ENCODE measurements at places on chromosomes 4 and X.

DNA sequence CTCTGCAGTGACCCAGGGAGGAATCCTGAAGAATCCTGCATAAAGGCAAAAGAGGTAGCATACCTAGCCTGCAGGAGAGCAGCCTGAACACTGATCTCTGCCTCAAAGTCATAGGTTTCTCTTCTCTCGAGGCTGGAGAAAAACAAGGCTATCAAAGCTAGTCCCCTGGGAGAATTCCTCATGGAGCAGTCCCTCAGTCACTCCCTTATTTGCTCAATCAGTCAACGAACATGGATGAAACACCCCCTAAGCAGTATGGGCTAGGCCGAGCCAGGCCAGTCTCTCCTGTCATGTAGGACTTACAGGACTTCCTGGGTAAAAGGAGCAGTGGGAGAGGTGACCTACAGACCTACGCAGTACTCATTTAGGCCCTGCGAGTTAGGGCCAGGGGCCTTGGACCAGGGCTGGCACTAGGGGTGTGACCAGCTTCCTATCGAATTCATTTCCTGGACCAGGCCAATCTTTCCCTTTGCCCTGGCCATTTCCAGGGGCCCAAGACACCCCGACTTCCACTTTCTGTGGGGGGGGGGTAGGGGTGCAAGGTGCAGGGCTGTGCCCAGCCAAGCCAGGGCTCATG lies 164.1 kb downstream of the EFNB1 start:
- DNase-seq, result no peak

- DNase-seq, result no peak
Observed at GRCh38 chr4:108117418-108118182, 51.1 kb downstream of the LEF1 start.

DNA sequence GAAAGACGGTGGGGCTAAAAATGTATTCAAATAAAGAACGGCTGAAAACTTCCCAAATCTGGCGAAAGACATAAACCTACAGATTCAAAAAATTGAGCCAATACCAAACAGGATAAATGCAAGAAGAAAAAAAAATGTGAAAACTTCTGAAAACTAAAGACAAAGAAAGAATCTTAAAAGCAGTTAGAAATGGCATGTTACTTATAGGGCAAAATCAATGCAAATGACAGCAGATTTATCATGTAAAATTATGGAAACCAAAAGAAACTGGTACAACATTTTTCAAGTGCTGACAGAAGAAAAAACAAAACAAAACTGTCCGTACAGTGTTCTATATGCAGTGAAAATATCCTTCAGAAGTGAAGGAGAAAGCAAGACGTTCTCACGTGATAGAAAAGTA lies 239.0 kb downstream of the PDGFC start:
- DNase-seq, result no peak

DNA sequence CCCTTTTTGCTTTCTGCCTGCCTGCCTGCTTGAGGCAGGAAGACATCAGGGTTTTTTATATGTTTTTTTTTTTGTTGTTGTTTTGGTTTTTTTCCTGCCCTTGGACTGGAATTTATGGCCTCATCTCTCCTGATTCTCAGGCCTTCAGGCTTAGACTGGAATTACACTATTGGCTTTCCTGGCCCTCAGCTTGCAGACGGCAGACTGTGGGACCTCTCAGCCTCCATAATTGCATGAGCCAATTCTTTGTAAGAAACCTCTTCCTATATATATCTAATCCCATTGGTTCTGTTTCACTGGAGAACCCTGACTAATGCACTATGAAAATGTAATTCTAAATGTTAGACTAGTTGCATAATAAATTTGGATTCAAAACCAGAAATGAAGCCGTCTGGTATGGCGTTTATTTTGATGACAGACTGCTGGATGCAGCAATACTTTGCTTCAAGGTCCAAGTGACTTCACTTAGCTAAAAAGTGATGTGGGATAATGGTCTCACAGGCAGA lies 59.0 kb downstream of the SEL1L3 start:
- no peak for DNase-seq

- peak; percentile 6 for DNase-seq
Observed at GRCh38 chr4:86338521-86338920, 21.3 kb downstream of the MAPK10 start.

GRCh38 chr4:76251441-76252270 lies at the start of gene FAM47E:
Gene FAM47E, plus strand, starts transcription at chr4:76251721. Its CDS starts 26 bp downstream, at chr4:76251747.
- DNase-seq, result peak; percentile 14

- no peak for DNase-seq
Observed at GRCh38 chr4:12933760-12934221, 550.3 kb downstream of the RAB28 start.

GRCh38 chr4:150032541-150032940 lies 45.7 kb upstream of the DCLK2 start:
- DNase-seq, result peak; percentile 13

- DNase-seq, result peak; percentile 63
Observed at GRCh38 chr4:128639541-128640270, 169.8 kb upstream of the JADE1 start.

DNA sequence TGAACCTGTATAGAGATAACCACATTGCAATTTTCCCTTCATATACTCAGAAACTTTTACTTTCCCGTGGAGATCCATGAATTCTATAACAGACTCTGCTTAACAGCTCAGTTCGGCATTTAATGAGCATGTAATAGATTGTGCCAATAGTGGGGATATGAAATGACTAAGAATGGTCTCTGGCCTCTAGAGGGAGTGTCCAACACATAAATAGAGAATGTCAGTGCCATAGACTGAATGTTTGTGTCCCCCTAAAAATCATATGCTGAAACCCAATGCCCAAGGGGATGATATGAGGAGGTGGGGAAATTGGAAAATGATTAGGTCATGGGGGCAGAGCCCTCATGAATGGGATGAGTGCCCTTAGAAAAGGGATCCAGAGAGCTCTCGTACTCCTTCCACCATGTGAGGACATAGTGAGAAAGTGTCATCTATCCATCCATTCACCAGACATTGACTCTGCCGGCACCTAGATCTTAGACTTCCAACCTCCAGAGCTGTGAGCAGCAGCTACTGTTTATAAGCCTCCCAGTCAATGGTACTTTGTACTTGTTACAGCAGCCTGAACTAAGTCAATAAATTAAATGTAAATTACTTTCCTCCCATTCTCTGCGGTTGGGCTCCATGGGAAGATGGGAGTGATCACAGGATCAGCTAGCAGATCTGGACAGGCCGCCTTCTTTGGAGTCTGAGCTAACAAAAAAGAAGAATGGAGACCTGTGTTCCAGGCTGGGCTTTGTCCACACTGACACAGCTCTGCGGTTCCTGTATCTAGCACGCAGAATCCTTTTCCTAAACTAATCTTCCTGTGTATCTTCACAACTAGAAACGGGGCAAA lies 28.1 kb upstream of the HPSE start:
- peak; percentile 34 for DNase-seq

DNA sequence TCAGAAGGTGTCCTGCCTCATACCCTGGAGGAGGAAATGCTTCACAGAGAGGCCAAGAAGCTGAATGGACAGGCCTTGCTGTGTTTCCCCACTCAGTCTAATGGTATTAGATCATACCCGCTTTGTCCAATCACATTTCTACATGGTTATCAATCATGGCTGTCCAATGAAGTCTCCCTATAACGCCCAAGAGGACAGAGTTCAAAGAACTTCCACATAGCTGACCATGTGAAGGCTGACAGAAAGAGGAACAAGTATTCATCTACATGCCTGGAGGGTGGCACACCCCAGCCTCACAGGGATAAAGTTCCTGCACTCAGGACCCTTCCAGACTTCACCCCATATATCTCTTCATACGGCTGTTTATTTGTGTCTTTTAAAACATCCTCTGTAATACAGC lies 123.4 kb downstream of the MANBA start:
- no peak for DNase-seq

DNA sequence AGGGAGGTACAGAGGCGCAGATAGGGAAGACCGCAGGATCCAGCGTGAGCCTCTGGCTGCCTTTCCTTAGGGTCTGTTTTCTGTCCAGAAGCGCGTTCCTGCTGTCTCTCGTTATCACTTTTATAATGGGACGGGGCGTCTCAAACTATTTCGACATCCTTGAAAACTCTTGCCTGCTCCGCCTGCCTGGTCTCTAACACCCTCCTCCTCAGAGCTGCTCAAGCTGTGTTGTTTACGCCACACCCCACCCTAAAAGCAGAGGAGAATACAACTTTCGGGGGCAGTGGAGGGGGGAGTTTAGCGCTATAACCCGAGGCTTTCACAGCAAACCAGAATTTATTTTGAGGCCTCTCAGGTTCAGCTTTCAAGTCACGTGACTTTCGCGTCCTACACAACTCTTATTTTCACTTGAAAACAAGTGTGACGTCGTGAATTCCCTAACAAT lies 646 bp upstream of the FAM3A start:
- peak; percentile 48 for DNase-seq

GRCh38 chr4:3607690-3608552 lies 75.7 kb upstream of the LRPAP1 start:
- no peak for DNase-seq

DNA sequence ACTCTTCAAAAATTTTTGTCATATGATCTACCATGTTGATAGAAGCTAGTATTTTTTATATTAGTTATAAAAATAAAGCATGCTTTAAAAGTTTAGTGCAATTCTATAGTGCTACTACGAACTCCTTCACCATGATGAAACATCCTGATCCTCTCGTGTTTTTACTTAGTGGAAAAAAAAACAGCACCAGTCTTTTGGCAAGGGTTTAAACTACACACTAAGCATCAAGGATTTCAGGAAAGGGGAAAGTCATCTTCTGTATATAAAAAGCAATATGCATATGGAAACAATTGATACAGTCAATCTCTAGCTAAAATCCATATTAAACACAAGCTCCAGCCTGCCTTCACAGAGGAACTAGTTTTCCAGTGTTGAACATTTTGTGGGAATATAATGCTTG lies 18.7 kb downstream of the CHM start:
- no peak for DNase-seq

DNA sequence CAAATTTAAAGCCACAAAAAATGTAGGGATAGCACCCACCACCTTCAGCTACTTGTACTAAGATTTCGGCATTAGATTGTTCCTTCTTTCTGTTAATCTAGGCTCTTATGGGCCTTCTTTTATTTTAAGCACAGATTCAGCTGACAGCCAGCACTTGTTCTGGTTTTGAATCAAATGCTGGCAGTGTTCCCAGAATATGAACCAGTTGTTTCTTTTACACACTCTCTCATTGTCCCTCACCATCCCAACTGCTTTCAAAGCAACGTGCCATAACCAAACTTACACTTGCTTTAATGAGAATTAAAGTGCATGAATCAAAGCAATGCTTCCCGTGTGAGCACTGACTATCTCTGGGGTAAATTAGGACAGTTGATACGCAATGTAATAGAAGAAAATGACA lies 744.5 kb upstream of the FAM241A start:
- peak; percentile 78 for DNase-seq

DNA sequence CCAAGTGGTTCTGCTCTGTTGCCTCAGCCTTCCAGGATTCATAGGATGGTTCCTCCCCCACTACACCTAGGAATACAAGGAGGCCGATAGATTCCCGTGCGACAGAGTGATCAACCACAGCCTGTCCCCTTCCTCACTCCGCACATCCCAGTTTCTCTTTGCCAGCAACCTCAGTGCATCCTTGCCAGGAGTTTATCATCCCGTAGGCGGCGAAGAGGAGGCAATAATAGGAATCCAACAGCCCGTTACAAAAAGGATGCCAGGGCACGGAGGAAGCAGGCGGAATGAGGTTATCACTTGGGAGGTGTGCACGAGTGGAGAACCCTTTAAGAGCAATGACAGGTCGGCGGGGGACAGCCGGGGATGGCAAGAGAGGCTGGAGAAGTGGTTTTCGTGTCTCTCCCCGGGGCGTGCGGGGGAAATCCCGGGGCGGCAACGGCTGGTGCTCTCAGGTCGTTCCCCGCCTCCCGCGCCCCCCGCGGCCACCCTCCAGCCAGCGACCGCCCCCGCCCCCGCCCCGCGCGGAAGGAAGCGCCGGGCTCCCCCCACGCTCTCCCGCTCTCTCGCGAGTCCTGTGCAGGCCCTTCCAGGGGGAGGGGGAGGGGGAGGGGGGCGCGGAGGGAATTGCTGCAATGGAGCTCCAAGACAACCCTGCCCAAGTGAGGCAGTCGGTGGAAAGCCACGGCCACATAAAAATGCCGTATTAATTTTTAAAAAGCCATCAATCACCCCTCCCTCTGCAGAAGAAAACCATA lies 1.6 kb downstream of the PPP3CA start:
- peak; percentile 60 for DNase-seq

GRCh38 chr4:6259886-6260285 lies 9.8 kb upstream of the WFS1 start:
- no peak for DNase-seq

GRCh38 chr4:185144601-185145240 lies 1.7 kb downstream of the SLC25A4 start:
- no peak for DNase-seq

- DNase-seq, result peak; percentile 63
Observed at GRCh38 chr4:175412161-175412560, 399.9 kb downstream of the GPM6A start.

DNA sequence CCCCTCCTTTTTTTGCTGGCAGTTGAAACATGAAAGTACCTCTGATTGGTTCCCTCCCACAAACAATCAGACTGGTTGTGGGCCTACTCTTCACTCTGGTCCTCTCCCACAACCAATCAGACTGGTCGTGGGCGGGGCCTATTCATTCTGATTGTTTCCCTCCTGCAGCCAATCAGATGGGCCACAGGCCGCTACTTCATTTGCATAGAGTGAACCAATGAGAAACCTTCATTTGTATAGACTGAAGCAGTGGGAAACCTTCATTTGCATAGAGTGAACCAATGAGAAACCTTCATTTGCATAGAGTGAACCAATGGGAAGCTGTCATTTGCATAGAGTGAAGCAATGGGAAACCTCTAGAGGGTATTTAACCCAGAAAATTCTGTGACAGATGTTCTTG lies 55.2 kb downstream of the TRMT44 start:
- DNase-seq, result no peak

DNA sequence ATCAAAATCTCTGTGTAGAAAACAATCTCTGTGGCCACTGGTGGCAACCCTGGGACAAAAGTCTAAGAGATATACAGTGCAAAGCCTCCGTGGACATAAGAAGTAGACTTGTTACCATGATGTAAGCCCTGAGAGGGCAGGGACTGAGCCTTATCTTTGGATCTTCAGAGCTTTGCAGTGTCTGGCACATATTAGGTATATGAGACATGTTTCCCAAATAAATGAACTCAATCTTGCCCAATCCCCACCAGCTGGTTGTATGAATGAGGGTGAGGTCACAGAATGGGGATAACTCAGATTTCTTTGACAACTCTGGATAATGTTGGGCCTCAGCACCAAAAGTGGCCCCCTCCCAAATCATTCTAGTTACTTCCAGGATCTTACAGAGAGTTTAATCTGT lies 511.4 kb upstream of the DIPK2B start:
- peak; percentile 74 for DNase-seq

DNA sequence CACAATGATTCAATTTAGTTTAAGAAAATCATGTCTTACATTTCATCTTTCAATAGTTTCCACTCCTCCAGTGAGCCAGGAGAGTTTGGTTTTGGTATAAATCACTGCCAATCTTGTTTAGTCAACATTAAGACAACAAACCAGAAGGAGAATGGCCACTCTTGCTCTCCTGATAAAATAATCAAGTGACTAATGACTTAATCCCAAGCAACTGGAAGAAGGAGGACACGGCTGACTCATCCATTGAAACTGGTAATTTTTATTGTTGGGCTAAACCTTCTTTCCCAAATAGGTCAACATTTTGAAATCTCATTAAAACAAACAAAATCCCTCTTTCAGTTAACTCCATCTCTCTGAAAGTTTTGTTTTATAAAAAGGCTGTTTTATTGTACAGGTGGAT lies 230.2 kb downstream of the CLCN4 start:
- no peak for DNase-seq

- DNase-seq, result no peak
Observed at GRCh38 chr4:40405193-40405592, 70.1 kb downstream of the CHRNA9 start.

GRCh38 chr4:26331380-26331950 lies 10.7 kb downstream of the RBPJ start:
- no peak for DNase-seq

All from fibroblast of skin of right quadriceps (primary cell).